ENCODE measurements at places on chromosomes 2 and 18.

DNA sequence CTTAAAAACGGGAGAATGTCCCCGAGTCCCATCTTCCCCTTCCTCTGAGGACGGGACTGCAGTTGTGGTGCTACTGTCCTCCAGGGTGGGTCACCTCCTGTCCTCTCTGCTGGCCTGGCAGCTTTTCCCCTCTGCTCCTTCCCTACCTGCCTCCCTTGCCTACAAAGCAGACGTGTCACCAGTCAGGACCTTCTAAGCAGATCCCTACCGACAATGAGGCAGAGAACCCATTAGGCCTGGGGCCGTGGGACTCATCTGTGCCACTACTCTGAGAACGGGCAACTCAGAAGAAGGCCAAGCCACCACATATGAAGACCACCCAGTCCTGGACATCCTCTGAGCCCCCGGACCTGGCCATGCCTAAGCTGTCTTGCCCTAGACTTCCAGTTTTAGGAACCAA is 103.0 kb upstream of the TEX51 start:
- no peak for DNase-seq

DNA sequence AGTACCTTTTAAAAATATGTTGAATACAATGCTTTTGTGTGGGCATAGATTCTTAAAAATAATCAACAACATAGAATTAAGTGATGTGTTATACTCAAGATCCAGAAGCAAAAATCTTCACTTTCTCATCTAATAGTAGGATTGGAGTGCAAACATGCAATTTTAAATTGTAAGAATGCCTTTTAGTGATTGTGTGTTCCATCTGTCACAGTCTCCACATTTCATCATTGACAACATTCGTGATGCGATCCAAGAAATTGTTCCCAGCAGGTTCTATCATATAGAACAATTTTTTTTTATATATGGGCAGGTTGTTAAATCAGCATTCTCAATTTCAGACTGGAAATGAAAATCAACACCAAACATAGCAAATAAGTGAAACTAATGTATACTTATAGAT is 1671.8 kb upstream of the SLC39A10 start:
- no peak for DNase-seq

DNA sequence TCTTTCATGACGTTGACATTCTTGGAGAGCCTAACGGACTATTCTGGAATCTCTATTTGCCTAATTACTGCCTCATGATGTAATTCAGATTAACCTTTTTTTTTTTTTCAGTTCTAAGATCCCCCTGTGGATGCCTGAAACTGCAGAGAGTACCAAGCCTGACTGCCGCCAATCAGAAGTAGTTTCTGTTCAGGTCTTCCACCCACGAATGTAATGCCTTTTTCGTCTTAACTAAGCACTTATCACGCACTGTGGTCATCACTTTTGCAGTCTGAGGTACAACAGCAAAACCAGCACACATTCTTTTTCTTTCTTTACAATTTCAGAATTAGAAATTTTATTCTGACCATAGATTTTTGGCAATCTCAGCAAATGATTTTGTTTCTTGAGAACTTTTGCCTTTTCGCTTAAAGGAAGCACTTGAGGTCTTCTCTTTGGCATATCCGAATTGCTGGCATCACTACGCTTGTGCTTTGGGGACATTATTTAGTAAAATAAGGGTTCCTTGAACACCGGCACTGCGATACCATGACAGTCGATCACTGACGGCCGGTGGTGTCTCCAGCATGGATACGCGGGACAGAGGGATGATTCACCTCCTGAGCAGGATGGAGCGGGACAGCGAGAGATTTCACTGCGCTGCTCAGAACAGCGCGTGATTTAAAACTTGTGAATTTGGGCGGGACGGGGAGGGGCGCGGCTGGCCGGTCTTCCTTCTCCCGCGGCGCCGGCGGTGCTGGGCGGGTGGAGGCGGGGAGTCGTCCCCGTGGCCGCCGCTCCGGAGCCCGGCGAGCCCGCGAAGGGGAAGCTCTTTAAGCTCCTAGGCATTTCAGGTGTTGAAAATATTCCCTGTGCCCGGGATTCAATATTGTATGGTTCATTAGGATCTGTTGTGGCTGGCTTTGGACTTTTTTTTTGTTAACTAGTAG is 32.0 kb upstream of the GPR55 start:
- DNase-seq = no peak

GRCh38 chr2:45707661-45708060 is 56.2 kb downstream of the PRKCE start:
- DNase-seq = no peak

DNA sequence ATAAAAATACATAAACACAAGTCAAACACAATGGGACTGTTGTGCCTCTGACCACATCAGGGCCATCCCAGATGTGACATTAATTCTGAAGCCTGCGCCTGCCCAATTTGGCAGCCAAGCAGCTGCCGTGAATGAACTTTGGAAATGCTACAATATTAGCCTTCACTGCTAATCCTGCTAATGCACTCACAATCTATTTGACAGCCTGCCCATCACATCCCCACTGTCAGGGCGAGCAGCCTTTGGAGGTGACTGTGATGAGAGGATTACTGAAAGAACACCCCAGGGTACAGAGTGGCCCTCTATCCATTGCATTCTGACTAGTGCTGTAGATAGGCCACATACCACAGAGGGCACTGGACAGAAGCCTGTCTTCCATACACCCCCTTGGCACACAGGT is 21.6 kb downstream of the OSR1 start:
- DNase-seq = no peak

GRCh38 chr2:22124003-22124402 is 1000.2 kb downstream of the TDRD15 start:
- DNase-seq = no peak

DNA sequence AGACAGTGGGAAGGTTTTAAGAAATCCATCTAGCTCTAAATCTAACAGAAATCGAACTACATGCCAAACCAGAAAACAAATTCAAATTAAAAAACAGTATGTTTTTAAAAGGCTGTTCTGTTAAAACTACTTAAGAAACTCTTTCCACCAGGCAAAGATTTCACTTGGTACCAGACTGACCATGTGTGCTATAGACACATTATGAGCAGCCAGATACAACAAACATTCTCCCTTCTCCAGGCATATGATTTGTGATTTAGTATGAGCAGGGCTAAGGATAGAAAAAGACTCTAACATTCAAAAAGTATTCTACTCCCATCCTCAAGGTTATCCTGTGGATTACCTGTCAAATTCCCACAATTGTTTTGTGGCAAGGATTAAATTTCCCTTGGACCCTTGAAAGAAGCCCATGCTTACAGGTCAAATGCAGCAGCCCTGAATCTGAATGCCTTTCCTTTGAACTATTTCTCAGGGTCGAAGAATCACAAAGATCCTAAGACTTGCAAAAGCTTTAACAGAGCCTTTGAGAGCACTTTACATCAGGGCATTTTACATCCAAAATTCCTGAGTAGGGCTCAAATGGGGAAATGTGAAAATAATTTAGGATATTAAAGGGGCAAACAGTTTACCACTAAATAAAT is 42.5 kb upstream of the TTC32 start:
- no peak for DNase-seq

DNA sequence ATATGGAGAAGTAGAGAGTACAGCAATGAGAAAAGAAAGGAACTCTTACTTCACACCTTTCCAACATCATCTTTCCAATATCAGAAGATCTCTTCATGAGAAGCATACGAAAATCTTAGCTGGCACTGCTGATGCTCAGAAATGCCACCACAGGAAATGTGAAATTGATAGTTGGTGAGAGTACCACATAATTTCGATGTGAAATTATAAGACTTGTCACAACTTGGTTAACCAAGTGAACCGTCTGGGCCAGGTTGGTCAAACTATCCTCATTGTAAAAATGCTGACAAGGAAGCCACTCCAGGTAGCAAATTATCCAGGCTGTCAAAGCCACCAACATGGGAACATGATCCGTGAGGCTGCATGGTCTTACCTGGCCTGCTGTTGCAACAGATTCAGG is 66.5 kb downstream of the EPG5 start:
- no peak for DNase-seq

GRCh38 chr2:157236404-157236803 is 21.1 kb upstream of the GALNT5 start:
- DNase-seq = no peak

- no peak for DNase-seq
Measured at GRCh38 chr2:110955556-110955955, 165.2 kb upstream of the BCL2L11 start.

- DNase-seq = no peak
Measured at GRCh38 chr2:79734518-79734917, 221.7 kb downstream of the CTNNA2 start.

- no peak for DNase-seq
Measured at GRCh38 chr2:108923019-108923700, 65.9 kb downstream of the EDAR start.

DNA sequence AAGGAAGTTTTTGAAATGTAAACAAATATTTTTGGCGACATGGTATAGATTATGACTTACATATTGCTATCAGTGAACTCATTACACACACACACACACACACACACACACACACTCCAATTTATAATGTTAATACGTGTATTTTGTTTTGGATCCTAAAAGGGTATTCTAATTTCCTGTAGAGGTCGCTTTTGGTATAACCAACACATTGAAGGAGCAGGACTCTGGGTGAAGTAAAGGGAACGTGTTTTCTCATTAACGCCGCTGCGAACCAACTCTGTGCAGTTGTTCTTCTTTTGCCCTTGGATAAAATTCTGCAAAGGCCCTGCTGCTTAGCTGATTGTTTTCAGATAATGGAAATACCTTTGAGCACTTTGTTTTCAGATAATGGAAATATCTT is 190.4 kb downstream of the PMAIP1 start:
- no peak for DNase-seq

- no peak for DNase-seq
Measured at GRCh38 chr2:189609853-189610252, 29.3 kb upstream of the SLC40A1 start.

DNA sequence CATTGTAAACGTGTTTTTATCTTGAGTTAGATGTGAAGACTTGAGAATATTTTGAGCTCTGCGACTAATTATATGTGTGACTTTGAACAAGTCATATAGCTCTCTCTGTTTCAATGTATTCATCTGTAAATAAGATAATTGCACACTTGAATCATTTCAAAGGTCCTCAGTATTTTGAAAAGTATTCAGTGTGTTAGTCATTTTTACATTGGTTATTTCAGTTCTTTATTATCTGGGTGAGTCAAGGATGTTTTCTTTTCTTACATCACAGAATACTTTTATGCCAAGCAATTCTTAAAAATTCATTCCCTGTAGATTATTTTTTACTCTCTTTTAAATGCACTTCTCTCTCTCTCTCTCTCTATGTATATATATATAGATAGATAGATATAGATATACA is 1098.0 kb upstream of the ZEB2 start:
- DNase-seq = no peak

- no peak for DNase-seq
Measured at GRCh38 chr2:240884745-240885144, 11.2 kb downstream of the MAB21L4 start.

DNA sequence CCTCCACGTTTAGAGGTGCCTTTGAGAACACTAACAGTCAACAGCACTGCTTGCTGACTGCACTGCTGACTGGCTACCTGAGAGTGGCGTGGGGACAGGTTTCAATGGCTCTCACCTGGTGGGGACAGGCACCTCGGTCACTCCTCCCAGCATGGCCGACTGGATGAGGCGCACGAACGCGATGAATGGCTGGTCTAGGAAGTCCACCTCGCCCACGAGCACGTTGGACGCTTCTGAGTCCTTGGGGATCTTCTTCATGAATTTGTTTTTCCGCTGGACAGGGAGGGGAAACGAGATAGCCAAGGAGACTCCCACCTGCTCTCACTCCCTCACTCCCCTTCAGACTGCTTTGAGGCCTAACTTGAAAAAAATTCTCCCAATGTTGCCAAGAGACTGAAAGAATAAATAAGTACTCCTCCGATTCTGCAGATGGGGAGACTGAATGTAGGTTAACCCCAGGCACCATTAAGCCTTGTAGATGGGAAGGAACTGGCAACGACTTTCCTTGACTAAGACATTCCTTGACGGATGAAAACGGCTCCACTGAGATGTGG is 57.3 kb downstream of the MTHFD2 start:
- DNase-seq = no peak

- peak; percentile 20 for DNase-seq
Measured at GRCh38 chr2:230924470-230925341, at the start of gene GPR55. GPR55 (minus strand) TSS chr2:230925242; CDS start chr2:230910962, 14,280 bp downstream.

DNA sequence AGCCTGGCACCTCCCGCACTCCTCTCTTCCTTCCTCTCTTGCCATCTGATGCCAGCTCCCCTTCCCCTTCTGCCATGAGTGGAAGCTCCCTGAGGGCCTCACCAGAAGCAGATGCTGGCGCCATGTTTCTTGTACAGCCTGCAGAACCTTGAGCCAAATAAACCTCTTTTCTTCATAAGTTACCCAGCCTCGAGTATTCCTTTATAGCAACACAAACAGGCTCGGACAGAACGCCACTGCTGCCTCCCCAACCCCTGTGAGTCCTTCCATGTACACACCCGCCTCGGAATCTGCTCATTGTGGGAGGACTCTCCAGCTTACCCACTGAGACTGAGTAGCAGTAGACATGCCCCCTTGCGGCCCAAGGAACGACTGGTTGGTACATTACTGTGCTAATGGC is 8.3 kb upstream of the RPS7 start:
- no peak for DNase-seq

DNA sequence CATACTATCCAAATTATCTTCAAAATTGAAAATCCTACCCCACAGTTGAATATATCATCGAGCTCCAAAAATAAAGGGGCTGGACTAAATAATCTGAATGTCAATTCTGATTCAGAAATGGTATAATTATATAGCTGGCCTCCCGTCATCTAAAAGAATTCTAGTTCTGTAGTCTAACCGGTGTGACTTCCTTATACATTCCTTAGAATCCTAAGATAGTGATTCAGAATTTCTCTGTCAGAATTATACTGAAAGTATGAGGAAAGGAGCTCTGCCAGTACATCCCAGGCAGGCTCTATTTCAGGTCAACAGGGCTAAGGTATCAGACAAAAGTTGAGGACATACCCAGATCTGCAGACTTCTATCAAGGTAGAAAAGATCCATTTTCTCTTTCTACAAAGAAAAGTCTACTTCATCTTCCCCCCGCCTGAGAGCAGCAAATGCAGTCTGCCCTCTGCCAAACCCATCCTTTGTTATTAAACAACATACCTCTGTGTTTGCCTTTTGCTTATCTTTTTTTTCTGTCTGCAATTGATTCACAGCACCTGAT is 128.5 kb downstream of the METTL4 start:
- DNase-seq = no peak

- DNase-seq = no peak
Measured at GRCh38 chr2:68748568-68748967, 14.0 kb downstream of the ARHGAP25 start.

- no peak for DNase-seq
Measured at GRCh38 chr2:55946793-55947192, 23.2 kb upstream of the EFEMP1 start.
